ENCODE measurements at places on chromosomes 13 and 19.

GRCh38 chr13:112060282-112060830 lies 6.6 kb upstream of the SOX1 start:
- no peak for DNase-seq

GRCh38 chr19:30449673-30450072 lies 77.5 kb downstream of the ZNF536 start:
- DNase-seq, result no peak

GRCh38 chr19:38251564-38252051 lies 4.6 kb downstream of the PPP1R14A start:
- DNase-seq, result no peak

GRCh38 chr13:112531263-112531794 lies 56.6 kb downstream of the TUBGCP3 start:
- no peak for DNase-seq

DNA sequence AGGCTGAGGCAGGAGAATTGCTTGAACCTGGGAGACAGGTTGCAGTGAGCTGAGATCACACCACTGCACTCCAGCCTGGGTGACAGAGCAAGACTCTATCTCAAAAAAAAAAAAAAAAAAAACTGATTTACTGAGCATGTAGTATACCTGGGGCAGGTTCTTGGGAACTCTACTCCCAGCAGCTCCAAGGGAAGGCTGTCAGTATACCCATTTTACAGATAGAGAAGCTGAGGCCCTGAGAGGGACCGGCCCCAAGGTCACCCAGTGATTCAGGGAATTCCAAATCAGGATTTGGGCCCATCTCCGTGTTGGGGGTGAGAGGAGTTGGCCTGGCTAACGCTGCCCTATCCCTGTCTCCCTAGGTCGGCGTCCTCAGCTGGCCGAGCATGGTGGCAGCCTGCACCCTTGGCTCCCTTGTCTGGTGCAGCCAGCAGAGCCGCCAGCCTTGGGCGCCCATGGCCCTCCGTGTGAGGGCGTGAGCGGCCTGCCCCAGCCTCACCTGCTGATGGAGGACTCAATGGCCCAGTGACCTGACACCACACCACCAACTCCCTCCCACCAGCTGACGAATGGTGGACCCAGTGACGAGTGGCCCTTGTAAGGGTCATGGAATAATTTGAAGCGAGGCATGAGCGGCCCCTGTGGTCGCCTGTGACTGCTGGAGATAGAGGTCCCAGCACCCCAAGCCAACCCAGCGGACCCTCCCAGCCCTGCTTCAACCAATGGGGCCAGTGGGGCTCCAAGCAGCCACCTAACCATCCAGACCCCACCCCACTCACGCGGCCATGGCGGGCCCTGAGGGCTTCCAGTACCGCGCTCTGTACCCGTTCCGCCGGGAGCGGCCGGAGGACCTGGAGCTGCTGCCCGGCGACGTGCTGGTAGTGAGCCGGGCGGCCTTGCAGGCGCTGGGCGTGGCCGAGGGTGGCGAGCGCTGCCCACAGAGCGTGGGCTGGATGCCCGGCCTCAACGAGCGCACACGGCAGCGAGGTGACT lies 2.4 kb downstream of the PIK3R2 start:
- no peak for DNase-seq

- DNase-seq, result no peak
These were observed 14.3 kb downstream of the FZR1 start for GRCh38 chr19:3520166-3521103.

- no peak for DNase-seq
These were observed 62.1 kb upstream of the FREM2 start for GRCh38 chr13:38624822-38625221.

- peak; percentile 17 for DNase-seq
These were observed 375.0 kb downstream of the ENOX1 start for GRCh38 chr13:43411741-43412140.

DNA sequence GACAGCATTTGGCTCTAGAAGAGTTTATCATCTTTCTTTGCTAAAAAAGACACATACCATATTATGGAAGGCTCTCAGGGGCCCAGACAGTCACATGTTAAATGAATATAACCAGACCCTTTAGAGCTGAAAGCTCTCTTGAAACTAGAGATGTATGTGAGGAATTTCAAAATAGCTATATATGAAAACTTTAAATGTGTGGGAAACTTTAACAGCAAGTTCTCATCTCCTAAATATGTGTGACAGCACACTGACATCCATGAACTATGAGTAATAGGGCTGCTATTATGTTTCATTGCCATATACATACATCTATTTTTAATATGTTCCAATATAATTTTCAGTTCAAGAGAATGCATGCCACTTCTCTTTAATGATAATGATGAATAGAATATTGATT lies 509.5 kb downstream of the GPC6 start:
- DNase-seq, result no peak

DNA sequence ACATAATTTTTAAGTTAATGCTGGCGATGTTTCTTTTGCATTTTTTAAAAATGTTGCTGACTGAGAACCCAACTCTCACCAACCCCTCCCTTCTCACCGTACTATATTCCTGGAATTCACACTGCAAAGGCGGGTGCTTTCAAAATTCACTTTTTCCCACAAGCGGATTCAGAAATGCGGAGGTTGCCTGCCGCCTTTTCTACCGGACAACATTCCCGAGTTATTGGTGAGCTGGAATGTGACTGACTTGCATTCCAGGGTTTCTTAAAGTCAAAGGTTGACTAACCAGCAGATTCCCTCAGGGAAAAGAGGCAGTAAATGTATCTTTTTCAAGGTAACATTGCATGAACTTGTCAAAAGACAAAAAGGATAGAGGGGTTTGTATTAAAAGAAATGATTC lies 113.3 kb downstream of the RAB20 start:
- peak; percentile 73 for DNase-seq

DNA sequence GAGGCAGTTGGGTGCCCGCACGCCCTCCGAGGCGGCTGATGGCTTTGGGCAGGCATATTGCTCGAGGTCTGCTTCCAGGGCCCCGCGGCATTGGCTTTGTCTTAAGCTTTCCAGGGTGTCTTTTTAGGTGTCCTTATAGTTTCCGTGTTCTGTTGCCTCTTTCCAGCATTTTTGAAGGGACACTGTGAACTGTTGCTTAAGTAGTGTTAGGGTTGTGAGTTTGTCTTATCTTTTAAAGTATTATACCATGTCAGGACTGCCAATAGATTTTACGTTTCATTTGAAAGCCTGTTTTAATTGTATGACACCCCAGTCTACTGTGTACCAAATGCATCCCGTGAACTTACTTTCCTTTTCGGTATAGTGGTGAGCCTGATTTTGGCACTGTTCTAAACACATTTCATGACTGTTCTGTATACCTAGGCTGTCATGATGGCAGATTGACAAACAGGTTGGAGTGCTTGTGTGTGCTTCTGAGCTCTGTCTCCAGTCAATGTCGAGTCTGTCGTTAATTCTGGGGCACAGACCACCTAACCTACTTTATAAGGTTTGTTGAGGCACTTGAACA lies 656 bp downstream of the PCCA start:
- peak; percentile 21 for DNase-seq

- DNase-seq, result no peak
These were observed 3.6 kb downstream of the UQCR11 start for GRCh38 chr19:1601613-1602064.

- peak; percentile 38 for DNase-seq
These were observed 951 bp upstream of the MTUS2 start for GRCh38 chr13:28819046-28819730.

DNA sequence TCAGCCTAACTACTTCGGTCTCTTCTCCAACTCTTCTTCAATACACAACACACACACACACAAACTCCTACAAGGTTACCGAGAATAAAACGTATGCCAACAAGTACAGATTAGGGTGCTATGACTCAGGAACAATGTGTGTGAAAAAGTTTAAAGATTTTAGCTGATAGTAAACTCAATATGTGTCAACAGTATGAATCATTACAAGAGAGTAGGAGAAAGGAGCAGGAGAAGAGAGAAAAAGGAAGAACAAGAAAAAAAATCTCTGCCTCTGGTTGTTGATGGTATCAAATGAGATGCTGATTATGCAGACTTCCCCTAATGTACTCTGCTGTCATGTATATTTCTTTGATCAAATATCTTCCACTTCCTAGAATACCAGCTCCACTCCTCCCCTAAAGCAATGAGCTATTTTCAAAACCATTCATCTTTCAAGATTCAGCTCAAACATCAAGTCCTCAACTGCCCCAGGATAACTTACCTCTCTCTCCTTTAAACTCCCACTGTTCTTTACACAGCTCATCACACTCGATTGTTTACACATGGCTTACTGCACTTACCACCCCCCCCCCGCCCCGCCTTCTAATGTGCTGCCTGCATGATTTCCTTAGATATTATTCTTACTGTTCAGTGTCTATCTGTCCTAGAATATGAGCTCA lies 95.6 kb downstream of the FAM216B start:
- no peak for DNase-seq

GRCh38 chr13:113086031-113086750 lies 19.4 kb upstream of the F7 start:
- no peak for DNase-seq

- no peak for DNase-seq
These were observed 1.9 kb upstream of the RABAC1 start for GRCh38 chr19:41960973-41961372.

DNA sequence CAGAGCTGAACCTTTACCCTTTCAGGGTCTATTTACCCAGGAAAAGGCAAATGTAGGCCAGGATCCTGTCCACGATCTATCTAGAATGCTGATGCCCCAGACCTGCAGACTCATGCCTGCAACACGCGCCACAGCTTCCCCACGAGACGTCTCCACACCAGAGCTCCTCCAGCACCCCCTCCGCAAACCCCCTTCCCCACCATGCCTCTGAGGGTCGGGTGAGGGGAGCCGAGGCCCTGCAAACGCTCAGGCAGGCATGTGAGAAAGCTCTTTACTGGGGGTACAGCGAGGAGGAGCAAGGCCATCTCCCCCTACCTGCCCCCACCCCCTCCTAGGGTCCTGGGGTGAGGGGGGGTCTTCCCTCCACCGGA lies 8.9 kb downstream of the DYRK1B start:
- no peak for DNase-seq

GRCh38 chr13:41579881-41580280 lies 122.5 kb downstream of the RGCC start:
- DNase-seq, result no peak

- DNase-seq, result no peak
These were observed 56.2 kb upstream of the GPR183 start for GRCh38 chr13:99363391-99363790.

GRCh38 chr19:16942583-16942982 lies 53.8 kb downstream of the F2RL3 start:
- no peak for DNase-seq

DNA sequence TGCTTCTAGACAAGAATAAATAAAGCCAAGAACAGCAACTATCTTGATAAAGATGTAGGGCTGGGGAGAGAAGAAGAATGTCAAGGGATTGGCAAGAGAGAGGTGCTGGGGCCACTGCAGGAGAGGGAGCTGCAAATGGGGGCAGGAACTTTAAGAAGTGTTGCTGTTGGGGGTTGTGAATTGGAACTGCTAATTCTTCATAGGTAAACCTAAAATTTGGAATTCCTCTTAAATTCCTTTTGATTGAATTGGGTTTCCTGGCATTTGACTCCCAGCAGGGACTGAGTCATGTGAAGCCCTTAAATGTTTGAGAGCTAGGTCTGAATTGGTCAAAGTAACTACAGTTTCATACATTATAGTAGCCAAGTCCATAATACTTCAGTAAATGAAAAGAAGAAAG lies 305.6 kb upstream of the TMTC4 start:
- DNase-seq, result no peak

DNA sequence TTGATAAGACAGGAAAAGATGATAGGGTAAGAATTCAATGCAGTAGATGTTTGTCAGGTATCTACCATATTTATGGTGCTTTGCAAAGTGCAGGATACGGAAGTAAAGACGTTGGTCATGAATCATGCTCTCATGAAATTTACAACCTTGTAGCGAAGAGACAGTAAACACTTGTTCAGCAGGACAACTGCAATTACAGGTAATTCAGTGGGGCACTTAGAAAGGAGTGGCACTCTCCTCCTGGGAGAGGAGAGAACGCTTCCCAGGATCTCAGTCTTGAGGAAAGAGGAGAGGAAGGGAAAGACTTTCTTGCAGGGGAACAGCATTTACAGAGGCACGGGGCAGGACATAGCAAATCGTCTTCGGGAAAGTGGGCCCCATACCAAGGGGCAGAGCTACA lies 46.4 kb downstream of the SOX1 start:
- no peak for DNase-seq

- DNase-seq, result no peak
These were observed 117.8 kb upstream of the IRS2 start for GRCh38 chr13:109904218-109904617.

DNA sequence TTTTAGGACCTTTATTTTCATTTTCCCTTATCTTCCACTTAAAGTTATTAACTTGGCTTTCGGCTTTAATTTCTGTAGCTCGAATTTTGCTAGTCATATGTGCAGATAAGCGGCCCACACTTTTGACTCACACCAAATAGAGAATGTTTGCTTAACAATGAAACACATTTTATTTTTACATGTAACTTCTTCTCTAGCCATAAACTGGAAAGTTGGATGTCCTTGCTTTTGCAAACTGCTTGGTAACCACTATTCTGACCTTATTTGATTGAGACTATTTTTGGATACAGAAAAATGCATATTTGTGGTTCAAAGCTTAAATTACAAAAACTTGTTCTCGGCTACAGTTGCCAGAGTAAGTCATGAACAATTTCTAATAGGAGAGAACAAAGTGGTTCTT lies 600.0 kb downstream of the KCTD12 start:
- DNase-seq, result peak; percentile 13

DNA sequence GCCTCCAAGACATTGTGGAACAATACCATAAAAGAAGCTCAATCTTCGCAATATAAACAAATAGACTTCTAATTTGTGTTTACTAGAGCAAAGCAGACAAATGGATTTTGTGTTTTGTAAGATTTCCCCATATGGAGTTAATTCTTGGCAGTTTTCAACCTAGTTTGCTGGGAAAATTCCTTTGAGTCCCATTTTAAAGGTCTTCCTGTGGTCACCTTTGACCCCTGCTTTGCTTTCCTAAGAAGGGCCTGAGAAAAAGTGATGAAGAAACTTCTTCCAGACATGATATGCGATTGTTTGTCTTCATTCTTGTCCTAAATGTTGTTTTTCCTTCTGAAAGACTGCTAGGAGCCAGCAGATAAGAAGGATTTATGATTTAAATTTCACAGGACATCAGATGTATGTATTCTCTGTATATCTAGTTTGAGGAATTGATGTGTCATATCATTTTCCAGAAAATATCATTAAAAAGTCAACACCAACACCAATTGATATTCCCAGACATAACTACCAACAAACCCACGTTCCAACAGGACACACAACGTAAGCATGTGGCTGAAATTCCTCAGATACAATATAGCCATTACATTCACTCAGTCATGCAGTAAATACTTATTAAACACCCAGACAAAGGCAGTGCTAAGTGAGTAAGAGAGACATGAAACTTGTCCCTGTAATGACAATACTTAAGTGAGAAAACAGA lies 276.4 kb downstream of the LHFPL6 start:
- DNase-seq, result no peak
